Renal cortical epithelial cell (primary cell): ENCODE measurements at places on chromosomes 16 and 17. TPM values are rescaled to one million over a fixed set of nuclear protein-coding genes. Genes with fewer than 3 reads are reported as not detected.

CMTM4 gene
- 83.9 and 112 TPM in 2 replicates for total RNA-seq

- DNase-seq, result no peak
Observed at GRCh38 chr16:86392436-86393152, 117.7 kb upstream of the FOXF1 start.

- DNase-seq, result peak; percentile 44
Observed at GRCh38 chr16:12965274-12965804, 63.9 kb downstream of the SHISA9 start.

CDH1 gene
- total RNA-seq, result 31.4 and 94.8 TPM in 2 replicates

GRCh38 chr16:30967795-30968194 lies 10.2 kb downstream of the SETD1A start:
- DNase-seq, result no peak

PAGR1 gene
- total RNA-seq, result 17.7 and 19.6 TPM in 2 replicates
